Retina (tissue), 1 donor: ENCODE measurements at places on chromosomes 3 and 15.

DNA sequence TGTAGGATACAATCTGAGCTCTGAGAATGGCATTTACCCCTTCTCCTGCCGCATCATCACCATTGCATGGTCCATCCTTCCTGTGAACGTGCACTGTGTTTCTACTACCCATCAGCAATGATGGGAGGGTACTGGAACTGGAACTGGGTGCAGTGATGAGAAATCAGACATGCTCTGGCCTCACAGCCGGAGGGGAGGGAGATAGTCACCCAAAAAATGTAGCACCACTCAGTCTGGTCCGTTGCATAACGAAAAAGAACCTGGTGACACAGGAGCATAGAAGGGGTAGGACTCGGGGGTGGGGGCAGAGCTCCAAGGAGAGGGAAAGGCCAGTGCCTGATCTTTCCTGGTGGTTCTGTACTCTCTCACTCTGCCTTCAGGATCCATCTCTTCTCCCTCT is 205.0 kb downstream of the RPLP1 start:
- no peak for DNase-seq

- DNase-seq: no peak
Observed at GRCh38 chr3:128917291-128917690, 37.9 kb downstream of the ACAD9 start.

DNA sequence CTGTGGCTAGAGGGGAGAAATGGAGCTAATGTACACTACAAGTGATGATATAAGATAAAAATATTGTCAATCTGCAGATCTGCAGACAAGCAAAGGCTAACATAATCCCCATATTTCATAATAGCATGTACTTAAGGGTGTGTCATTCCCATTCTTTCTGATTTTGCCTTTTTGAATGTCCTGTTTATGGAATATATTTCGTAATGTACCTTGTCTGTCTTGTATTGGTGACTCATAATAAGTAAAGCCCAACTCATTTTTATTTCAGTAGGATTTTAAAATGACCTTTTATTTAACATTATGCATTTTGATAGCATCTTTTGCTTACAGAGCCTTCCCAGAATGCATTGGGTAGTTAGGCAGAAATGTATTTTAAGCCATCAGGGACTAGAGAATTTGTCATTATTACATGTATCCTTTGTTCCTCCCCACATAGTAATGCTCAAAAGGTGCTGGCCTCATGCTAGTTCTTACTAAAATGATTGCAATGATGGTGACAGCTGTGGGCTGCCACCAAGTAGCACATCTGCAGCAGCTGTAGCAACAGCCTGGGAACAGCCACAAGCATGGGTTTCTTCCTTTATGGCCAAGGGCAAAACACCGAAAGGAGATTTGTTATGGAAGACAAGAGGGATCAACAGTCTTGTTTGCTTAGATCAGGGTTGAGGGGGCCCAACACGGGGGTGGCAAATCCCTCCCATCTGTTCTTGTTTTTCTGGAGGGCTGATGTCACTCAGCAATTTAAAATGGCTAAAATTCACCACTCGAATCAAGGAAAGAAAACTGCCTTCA is 188.5 kb downstream of the CADPS start:
- peak; percentile 56 for DNase-seq

GRCh38 chr3:41503998-41504623 is 304.8 kb downstream of the CTNNB1 start:
- no peak for DNase-seq

- no peak for DNase-seq
Observed at GRCh38 chr3:197718891-197719290, 17.8 kb downstream of the RUBCN start.

DNA sequence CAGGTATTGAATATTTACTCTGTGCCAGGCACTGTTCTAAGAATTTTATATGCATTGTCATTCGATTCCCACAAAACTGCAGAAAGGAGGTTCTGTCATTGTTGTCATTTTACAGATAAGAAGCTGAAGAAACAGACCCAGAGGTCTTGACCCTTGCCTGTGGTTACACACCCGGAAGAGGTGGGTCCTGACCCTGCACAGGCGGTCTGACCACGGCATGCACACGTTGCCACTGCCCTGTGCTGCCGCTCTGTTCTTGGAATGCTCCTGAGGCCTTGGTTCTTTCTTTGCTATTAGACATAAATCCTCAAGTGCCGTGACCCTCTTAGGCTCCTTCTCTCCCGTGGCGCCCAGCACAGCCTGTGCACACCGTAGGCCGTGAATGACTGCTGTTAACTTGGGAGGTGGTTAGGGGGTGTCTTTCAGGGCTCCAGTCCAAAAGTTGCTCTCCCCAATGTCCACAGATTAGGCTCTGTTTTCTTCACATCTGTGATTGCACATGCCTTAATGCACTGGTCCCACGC is 74.1 kb upstream of the PLXNA1 start:
- no peak for DNase-seq

GRCh38 chr15:91706322-91707032 is 147.0 kb upstream of the SLCO3A1 start:
- DNase-seq: peak; percentile 55

DNA sequence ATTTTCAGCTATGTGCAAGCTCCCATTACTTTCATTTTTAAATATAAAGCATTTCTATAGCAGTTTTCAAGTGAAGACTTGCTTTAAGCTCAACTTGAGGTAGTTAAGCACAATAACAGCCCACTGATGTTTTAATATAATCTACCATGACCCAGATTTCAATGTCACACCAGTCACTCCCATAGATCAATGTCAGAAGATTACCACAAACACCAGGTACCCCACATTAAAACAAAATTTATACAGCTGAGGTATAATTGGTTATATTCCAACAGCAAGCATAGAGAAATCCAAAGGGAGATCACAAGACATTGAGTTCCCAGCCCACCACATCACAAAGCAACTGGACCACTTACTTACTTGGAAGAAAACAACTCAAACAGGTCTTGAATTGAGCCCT is 22.8 kb downstream of the GTPBP8 start:
- DNase-seq: no peak

DNA sequence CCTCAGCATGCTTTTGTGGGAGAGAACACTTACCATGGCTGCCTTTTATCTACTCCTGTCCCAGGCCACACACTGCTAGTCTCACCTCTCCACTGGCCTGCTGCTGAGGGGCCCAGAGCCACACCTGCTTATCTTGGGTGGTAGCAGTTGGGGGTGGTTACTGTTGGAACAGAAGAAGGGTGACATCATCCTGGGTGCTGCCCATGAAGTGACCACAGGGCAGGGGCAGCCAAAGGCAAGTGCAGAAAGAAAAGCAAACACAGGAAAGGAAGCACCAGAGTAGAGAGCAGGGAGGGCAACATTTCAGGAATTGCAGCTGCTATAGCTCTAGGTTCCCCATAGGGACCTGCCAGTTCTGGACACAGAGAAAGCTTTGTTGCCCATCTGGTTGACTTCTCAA is 345.2 kb downstream of the VPS13C start:
- DNase-seq: no peak

- DNase-seq: no peak
Observed at GRCh38 chr3:29153811-29154210, 127.1 kb upstream of the RBMS3 start.

DNA sequence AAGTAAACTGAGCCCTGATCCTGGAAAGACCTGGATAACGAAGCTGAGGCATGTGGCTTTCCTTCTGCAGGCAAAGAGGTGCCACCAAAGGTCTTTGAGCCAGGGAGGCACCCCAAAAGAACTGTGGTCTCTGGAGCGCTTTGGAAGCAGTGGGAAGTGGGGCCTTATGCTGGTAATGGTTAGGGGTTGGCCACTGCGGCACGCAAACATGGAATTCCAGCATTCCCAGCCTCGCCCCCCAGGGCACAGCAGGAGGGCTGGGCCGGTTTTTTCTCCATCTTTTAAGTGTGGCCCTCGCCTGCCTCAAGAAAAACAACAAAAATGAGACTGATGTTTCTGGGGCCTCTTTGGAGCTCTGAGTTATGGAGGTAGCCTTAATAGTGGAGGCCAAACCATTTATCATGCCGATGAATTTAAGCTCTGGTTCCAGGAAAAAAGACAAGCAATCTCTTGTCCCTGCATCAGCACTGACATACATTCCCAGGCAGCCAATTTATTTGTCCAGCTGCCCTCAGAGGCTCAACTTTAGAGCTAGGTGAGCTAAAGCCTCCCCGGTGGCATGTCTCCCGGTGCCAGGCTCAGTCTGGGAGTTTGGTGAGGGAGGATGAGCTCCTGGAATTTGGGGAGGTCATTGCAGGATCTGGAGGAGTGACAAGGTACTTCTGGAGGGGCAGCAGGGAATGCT is 109.0 kb downstream of the TLE3 start:
- DNase-seq: no peak

DNA sequence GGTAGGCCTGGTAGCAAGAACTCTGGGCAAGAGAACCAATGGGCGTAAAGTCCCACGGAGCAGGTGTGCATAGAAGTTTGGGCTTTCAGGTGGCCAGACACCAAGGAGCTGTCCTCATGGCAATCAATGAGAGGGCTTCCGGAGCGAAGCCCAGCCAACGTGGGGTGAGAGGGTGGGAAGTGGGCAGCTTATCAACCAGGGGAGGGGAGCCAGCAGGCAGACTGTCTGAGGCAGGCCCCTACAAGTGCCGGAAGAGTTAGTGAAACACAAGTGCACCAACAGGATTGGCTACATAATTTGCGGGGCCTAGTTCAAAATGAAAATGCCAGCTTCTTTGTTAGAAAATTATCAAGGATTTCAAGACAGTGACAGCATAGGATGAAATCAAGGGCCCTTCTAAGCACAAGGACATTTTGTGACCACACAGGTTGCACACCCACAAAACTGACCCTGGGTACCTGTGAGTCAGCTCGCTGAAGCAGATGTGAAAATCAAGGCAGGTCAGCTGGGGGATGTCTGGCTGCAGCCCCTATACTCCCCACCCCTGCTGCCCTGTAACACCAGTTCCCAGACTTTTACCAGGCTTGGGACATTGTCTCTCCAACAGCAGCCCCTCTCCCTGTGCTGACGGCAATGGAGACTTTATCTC is 102.1 kb upstream of the ETV5 start:
- no peak for DNase-seq

- DNase-seq: no peak
Observed at GRCh38 chr3:12722226-12722625, 36.8 kb downstream of the TMEM40 start.

DNA sequence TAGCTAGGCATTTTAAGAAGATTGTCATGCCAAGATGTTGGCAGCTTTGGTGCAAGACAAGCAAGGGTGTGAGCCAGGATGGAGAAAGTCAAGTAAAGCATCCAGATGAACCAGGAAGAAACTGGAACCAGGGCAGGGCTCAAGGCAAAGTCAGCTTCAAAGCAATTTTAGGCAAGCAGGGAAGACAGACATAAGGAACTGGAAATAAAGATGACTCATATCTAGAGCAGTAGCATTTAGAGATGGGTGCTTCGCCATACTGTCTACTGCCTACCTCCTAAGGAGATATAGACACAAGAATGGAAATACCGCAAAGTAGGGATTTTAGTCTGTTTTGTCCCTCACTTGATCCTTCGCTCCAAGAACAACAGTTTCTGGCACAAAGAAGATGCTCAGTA is 59.9 kb downstream of the RYR3 start:
- DNase-seq: no peak

DNA sequence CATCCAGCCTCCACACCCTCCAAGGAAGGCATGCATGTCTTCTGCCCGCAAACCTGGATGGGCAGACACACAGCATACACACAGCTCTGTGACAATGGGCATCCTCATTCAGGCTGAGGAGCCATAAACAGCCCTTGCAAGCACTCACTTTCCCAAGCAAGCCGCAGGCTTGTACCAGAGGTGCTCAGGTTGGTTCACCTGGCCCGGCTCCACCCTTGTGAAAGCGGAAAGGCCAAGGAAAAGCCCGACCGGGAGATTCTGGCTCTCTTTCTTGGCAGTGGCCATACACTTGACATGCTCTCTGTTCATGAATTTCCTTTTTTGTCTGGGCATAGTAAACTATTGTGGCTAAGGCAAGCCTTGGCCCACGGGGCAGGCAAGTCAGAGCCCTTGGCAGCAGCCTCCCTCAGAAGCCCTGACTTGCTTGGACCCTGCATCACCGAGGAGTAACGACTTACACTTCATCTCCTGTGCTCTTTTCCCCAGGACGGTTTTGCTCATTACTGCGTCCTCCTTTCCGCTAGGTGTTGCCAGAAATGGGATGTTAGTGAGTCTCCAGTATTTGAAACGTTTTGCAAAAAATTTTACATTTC is 74.6 kb upstream of the BNC1 start:
- DNase-seq: no peak

- DNase-seq: no peak
Observed at GRCh38 chr15:71748293-71748718, 62.0 kb upstream of the NR2E3 start.

- no peak for DNase-seq
Observed at GRCh38 chr15:73034221-73034620, 18.0 kb upstream of the NEO1 start.

GRCh38 chr3:189794518-189794917 is 163.3 kb downstream of the TP63 start:
- DNase-seq: no peak

DNA sequence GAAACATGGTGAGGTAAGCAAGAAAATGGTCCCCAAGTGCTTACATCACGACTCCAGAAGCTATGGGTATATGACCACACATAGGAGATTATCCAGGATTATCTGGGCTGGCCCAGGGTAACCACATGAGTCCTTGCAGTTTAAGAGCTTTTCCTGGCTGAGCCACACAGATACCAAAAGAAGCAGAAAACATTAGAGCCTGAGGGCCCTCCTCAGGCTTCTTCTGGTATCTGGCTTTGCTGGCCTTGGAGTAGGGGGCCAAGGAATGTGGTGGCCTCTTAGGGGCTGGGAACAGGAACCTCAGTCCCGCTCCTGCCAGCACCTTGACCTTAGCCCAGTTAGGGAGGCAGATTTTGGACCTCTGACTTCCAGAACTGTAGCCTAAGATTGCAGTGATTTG is 259.1 kb downstream of the KCNMB2 start:
- no peak for DNase-seq

- DNase-seq: no peak
Observed at GRCh38 chr15:38316311-38316710, 63.7 kb downstream of the SPRED1 start.

- no peak for DNase-seq
Observed at GRCh38 chr3:13380971-13381370, 39.2 kb downstream of the NUP210 start.

GRCh38 chr3:40453933-40454332 is 3.2 kb upstream of the RPL14 start:
- DNase-seq: no peak

DNA sequence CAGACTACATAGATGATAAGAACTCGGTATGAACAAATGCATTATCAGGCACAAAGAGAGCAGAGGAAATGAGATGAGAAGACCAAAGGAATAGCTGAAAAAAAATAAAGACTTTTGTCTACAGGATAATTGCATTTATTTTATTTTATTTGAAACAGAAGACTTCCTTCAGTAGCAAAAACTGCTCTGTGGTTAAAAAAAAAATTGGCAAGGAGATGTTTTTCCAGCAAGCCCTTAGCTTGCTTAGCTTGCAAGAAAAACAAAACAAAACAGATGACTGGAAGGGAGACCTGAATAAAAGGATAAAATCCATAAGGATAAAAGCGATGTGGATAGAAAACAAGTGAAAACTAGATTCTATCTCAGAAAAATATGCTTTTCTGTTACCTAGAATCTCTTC is 9.1 kb upstream of the PPM1L start:
- DNase-seq: no peak
